T-helper 2 cell (primary cell): ENCODE measurements at places on chromosomes 12 and 14.

DNA sequence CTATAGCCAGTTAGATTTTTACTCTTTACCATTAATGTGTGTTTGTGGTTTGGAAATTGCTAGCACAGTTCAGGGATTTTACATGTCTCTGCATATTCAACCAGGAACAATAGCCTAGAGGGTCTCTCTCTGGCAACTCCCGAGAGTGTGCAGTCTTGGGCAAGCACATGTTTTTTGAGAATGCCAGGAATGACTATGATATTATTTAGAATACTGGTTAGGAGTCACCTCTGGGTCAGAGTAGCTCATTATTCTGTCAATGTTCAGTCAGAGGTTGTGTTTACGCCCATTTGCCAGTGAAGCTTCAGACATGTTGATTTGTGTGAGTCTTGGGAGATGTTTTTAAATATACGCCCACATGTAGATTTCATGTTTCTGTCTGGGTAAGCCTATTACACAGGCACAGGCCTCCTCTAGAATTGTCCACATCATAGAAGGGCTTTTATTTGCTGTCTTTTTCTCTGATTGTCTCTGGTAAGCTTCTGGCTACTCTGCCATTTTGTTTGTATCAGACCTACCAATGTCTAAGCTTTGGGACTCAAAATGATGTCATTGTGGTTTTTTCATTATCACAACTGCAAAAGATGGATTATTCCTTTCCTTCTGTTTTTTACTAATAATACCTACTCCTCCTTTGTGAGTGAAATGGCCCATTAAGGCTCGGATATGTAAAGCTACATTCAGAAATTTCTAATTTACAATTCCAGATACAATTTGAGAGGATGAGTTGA, 203.1 kb upstream of the PPFIA2 start:
- no peak for DNase-seq

- DNase-seq: no peak
Observed at GRCh38 chr14:101899263-101899662, 65.1 kb upstream of the DYNC1H1 start.

GRCh38 chr14:101352567-101352966, 208.7 kb upstream of the DIO3 start:
- no peak for DNase-seq

GRCh38 chr12:57090924-57091637, 2.2 kb downstream of the NAB2 start:
- no peak for DNase-seq

GRCh38 chr12:80234667-80235066, 135.3 kb downstream of the OTOGL start:
- DNase-seq: no peak

DNA sequence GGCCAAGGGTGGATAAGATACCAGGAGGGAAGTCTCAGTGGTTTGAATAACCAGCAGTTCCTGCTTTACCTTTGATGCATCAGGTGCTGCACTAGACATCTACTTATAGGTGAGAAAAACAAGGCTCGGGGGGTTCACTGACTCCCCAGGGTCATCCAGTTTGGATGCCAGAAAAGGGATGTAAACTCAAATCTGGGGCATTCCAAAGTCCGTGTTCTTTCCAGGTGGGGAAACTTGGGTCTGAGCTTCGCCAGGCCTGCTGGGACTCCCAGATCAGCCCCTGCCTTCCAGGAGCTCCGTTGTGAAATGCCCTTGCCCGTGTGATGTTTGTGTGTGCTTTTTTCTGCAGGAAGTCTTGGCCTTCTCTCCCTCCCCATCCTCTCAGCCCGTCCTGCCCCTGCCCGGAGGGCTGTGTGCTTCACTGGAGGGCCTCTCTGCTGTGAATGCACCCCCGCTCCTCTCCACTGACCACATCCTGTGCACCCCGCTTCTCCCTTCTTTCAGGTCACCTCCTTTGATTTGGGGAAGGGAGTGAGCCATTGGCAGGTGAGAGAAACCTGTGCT, 42.1 kb downstream of the TSPAN9 start:
- no peak for DNase-seq

DNA sequence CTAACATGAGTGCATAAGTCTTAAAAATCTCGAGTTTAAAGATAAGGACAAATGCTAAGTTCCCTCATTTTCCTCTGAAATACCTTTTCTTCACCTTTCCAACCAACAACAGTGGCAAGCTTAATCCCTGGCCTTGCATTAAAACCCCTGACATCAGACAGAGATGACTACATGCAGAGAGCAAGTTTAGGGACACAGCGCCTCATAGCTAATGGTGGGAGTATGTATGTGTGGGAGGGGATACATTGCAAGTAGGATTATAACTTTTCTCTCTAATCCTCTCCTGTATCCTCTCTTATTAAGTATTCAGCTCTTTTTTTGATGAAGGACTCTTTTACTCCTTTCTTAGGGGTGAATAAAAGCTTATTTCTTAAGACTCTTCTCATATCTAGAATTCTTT, 547.1 kb downstream of the CCER1 start:
- DNase-seq: no peak

- no peak for DNase-seq
Observed at GRCh38 chr14:96271421-96271762, 15.4 kb downstream of the BDKRB1 start.

DNA sequence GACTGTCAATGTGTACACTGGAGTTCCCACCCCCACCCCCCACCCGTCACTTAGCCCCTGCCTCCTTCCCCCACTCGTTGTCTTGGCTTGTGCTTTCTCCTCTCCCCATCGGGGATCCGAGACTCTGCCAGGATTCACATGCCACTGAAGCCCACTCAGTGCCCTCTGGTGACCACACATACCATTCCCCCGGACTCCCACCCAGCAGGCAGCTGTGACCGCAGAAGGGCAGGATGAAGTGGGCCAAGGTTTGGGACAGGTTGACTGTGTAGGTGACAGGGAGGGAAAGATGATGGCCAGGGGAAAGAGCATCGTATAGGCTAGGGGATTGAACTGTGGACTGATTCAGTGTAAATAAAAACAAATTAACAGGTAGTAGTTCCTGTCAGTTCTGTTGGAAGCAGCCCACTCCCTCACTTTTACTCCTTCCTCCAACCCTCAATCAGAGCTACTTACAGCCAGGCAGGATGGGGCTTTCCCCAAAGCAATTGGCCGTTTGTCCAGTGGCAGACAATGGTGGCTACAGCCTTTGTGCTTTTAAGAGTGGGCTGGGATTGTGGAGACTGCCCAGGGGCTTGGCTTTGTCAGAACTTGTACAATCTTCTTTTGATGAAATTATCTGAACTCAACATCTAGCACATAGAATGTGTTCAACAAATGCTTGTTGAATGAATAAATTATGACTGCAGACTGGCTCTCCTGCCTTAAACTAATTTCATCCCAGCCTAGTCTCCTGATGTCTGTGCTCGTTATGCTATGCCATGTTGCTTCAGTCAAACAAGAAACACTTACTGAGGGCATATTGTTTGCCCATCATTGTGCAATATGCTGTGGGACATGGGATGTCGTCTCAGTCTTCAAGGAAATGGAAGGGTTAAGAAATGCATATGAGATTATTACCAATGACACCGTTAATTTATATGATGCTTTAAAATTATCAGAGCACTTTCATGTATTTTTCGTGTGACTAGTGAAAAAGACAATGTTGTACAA, 30.2 kb downstream of the TTC9 start:
- no peak for DNase-seq

DNA sequence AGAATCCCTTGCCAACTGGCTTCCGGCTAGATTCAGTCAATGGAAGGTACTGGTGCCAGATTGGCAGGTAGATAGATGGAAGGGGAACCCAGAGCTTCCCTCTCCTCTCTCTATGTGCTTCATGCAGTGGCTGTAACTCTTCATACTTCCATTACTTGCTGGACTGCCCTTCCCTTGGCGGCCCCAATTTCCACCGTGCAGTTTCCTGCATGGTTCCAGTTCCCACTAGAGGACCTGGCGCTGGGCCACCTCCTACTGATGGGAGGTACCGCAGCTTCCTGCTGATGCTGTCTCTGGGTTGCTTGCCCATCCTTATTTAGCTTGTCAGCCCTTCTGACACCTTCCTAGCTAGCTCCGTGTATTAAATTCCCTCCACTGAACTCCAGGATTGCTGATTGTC, 226.4 kb downstream of the ANO2 start:
- no peak for DNase-seq

DNA sequence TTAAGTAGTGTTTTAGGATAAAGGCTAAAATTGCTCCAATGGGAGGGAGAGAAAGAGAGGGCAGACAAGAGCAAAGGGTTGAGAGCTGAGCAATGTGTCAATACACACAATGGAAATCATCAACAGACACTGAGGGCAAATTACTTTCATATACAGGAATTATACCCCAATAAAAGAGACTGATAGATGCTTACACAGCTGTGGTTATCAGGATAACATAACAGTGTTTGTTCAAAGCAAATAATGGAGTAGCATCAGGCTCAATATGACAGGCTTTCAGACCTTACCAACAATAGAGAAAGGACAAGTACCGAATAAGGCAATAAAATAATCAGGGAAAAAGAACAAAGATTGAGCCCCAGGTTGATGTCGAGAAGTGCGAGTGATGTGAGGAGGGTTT, 53.4 kb upstream of the DIO2 start:
- no peak for DNase-seq

- DNase-seq: no peak
Observed at GRCh38 chr12:54017027-54017788, 8.4 kb downstream of the HOXC8 start.

DNA sequence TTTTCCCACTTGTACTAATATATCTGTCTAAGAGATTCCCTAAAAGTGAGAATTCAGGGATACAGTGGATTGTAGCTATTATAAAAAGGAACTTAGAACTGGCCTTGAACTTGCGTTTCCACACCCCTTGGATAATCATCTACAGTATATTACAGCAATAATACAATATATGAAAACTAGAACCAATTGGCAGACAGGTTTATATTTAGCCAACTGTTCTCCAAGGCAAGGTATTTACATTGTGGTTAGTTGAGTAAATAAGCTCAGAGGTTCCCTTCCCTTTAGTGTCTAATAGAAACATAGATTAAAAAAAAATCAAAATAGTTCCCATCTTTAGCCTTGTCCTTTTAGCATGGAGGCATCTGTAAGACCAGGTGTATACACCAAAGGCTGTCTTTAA, 42.1 kb downstream of the LIMA1 start:
- no peak for DNase-seq

DNA sequence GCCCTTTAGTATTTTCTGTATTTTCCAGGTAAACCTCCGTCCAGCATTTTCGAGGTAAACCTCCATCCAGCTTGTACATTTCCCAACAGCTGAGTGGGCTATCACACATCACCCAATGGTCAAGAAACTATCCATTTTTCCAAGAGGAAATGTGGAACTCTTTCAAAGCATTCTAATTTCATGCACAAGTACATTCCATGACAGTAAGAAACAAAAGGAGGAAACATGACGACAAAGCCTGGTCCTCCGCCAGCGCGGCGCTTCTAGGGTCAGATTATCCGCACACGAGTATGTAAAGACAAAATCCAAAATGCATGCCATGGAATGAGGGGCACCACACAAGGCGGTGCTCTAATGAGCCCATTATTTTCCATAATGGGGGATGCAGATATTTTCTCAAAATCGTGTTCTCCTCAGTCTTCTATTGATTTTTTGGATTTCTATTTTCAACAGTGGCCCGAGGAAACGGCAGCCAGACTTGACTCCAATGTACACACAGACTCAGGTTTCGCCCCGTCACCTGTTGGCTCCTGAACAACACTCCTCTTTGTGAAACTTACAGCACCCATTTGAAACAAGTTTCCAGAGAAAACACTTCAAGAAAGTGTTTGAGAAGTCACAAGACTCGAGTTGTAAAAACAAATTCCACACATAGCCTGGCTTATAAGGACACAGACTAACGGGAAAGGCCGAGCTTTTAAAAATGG, 107.4 kb downstream of the PRICKLE1 start:
- DNase-seq: no peak

- no peak for DNase-seq
Observed at GRCh38 chr12:52428121-52428520, 6.0 kb downstream of the KRT75 start.

DNA sequence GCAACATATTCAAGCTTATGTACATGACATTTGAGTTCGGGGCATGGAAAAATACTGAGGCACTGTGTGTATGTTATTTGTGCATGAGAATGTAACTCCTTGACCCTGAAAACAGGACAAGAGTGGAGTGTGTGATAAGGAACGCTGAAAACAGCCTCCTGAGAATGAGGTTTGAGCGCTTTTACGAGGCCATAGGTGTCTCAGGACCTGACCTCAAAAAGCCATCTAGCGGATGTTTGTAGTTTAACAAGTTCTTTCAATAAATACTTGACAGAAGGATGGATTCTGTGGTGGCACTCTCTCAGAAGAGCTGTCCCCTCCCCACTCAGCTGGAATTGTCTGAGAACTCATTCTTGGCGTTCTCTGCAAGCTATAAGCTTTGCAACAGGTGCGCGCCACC, 350.5 kb upstream of the TMTC1 start:
- DNase-seq: no peak

GRCh38 chr14:34180869-34181268, 230.0 kb upstream of the EGLN3 start:
- DNase-seq: no peak

GRCh38 chr14:92903359-92903758, 19.6 kb upstream of the CHGA start:
- no peak for DNase-seq
